HTR-8/SVneo (cell line): ENCODE measurements at places on chromosomes 12 and 14.
A peak's percentile ranks its signal among the peaks of the same experiment; 100 is the strongest.

DNA sequence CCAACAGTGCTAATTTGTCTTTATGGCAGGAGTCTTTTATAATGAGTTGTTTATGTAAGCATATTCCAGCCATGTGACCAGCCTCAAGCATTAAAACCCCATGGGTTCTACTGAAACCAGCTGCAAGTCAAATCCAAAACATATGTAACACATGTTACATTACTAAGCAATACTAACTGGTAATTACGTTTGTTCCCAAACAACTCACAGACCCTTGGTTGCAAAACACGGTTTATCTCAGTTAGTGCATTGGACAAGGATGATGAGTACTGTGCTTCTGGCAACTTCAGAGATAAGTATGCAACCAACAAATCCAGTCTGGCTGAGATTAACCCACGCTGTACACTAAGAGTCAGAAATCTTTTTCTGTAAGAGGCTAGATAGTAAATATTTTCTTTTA, 110.1 kb upstream of the FAR2 start:
- DNase-seq = no peak

GRCh38 chr12:21429994-21430393, 7.5 kb upstream of the PYROXD1 start:
- DNase-seq = no peak

- no peak for DNase-seq
Measured at GRCh38 chr12:50715174-50715573, 48.7 kb upstream of the ATF1 start.

DNA sequence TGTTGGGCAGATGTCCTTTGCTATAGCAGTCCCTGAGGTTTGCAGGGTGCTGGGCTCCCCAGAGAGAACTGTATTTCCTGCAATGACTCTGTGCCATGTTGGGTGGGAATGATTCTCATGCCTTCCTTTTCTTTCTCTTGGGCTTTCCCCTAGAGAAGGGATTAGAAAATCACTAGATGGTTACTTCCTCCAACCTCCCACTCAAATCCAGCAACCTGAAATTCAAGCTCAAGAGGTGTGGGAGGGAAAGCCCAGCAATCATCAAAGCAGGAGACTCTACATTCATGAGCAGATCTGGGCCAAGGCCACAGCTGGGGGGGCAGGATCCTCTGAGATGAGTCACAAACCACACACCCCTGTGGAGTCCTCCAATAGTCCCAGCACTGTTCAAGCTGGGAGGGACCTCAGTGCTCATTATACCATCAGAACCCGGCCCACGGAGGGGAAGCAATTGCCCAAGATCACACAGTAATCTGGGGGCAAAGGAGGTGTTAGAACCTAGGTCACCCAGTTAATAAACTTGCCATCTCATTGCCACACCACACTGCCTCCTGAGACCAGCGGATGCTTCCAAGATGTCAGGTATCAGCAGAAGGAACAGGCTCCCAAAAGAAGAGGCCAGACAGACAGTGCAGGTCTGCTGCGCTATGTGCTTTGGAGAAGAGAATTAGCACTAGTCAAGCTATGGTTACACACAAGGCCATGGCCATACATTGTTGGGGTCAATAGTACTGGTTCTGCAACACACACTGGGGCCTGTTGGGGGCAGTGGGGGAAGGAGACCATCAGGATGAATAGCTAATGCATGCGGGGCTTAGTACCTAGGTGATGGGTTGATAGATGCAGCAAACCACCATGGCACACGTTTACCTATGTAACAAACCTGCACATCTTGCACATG, 65.7 kb downstream of the TTC9 start:
- DNase-seq = peak; percentile 75

- DNase-seq = no peak
Measured at GRCh38 chr12:22899184-22899583, 274.2 kb downstream of the ETNK1 start.
